ENCODE measurements at places on chromosomes 4 and X.

- DNase-seq = no peak
These were observed 116.6 kb downstream of the SHISA3 start for GRCh38 chr4:42513748-42514492.

DNA sequence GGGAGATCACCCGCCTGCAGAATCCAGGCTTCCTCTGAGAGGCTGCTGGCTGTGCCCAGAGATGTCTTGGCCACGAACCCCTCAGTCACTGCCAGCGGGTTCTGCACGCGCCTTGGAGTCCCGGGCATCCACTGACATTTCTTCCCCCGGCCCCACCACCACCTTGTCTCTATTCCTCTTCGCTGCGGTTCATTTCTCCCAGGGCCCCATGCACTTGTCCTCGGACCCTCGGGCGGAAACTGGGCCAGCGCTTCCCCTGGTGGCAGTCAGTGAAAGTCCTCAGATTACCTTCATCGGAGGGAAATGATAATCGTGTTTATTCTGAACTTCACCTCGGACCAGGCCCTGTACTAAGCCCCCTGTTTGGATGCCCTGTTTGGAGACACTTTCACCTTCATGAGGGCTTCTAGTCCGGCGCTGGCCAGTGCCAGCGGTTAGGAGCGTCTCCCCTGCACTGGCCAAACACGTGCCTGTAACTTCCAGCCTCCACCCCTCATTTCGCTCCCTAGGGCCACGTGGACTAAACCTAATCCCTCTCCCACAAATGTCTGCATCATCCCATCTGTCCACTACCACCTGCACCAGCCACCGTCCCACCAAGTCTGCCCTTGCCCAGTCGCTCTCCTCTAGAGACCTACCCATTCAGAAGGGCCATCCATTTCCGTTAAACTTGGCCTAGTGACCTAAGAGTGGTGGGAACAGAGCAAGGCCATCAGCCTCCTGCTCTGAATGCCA, 82.0 kb downstream of the DCTD start:
- DNase-seq = no peak

GRCh38 chr4:159014859-159015258, 88.0 kb upstream of the RAPGEF2 start:
- DNase-seq = no peak

DNA sequence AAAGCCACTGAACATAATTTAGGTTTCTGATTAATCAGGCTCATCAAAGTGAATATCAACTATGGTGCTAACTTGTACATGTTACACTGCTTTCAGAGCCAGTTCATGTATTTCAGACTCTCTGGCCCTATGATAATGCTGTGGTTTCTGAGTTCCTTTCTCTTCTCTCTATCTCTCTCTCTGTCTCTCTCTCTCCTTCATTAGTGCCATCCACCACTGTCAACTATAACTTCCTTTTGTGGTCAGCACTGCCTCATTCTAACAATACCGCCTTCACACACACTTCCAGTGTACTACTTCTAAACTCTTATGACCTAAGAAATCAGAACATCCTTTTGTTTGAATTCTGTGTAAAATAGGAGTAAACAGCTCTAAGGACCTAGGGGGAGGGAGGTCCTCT, 907.1 kb downstream of the RPA4 start:
- no peak for DNase-seq

DNA sequence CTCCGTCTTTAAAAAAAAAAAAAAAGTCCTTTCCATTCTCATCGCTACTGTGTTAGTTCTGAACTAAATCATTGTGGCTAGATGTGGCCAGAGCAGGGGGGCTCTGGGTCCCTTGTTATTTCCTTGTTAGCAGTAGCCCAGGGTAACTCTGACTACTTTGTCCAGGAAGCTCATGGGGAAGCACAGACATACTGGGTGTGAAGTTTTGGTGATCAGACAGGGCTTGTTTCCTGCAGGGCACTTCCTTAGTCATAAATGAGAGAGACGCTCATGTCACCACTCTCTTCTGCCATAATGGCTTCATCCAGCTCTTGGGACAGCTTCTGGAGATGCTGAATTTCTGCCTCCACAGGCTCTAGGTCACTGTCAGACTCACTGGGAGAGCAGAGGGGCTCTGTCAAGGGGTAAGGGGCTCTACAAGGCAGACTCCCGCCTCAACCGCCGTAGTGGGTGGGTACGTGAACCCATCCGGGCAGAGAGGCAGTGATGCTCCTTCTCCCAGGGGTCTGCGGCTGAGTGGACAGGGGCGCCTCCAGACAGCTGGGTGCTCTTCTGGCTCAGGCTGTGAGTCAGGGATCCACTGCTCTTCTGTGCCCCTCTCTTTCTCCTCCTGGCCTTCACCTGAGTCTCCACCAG, 12.9 kb downstream of the STIM2 start:
- DNase-seq = no peak

- no peak for DNase-seq
These were observed 5.9 kb upstream of the GRPEL1 start for GRCh38 chr4:7073526-7074390.

- DNase-seq = no peak
These were observed 2.8 kb downstream of the SFRP2 start for GRCh38 chr4:153785910-153786721.

DNA sequence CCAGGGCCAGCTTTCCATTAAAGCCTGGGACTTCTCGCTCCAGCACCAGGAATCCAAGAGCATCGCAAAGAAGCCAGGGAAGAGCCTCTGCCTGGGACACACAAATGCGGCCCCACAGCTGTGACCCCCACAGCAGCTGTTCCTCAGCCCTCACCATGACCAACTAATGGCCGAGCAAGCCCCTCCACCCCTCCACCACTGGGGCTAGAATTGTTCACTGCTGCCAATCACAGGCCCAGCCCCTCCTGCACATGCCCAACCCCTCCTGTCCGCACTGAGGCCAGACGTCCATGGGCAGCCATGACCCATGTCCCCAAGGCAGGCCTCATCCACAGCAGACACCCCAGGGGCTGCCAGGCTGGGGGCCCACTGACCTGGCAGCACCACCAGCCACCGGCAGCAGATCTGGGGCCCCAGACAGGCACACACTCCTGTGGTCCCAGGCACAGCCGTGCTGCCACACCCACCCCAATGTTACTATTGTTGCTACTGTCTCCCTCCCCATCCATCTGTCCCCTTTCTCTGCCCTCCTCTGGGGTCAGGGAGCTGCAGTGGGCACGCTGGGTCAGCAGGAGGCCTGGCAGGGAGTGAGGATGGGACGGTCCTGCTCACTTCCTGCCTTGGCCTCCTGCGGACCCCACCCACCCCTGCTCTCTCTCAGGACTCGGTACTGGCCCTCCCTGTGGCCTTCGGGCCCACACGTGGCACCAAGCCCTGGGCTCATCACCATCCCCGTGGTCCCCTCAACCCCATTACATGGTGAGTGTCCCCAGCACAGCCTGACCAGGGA, 56.0 kb downstream of the ZFYVE28 start:
- DNase-seq = no peak

- DNase-seq = no peak
These were observed 82.3 kb downstream of the FREM3 start for GRCh38 chr4:143617994-143618679.

DNA sequence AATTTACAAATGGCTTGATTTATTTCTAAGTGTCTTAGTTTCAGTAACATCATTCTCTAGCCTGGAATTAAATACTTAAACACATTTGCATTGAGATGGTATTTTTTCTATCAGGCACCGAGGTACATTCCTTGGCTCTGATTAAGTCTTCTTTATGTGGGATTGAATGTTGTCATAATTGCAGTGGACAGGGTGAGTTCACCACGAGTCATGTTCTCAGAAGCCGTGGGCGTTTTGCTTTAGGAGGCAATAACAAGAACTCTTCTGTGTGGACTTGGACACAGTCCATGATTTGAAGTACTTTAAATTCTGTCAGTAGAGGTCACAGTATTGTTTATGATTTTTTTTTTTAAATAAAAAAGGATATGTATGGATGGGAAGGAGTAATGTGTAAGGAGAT, 57.1 kb upstream of the EFHC2 start:
- DNase-seq = no peak

DNA sequence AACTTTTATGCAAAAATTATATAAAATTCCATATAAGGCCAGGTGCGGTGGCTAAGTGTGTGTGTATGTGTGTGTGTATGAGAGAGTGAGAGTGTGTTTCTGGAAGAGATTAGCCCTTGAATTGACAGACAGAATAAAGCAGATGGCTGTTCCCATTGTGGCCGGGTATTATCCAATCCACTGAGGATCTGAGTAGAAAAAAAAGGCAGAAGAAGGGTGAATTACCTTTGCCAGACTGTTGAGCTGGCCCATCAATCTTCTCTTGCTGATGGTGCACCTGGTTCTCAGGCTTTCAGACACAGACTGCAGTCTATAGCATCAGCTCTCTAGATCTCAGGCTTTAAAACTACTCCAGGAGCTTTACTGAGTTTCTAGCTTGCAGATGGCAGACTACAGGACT, 92.2 kb upstream of the SLIT2 start:
- DNase-seq = no peak

GRCh38 chrX:108699368-108699767, 37.0 kb downstream of the IRS4 start:
- no peak for DNase-seq

- DNase-seq = no peak
These were observed 345.7 kb upstream of the NR3C2 start for GRCh38 chr4:148787831-148788477.

All from stimulated activated CD4-positive, alpha-beta T cell treated with anti-CD3 and anti-CD28 coated beads, Interleukin-1b, Interleukin-23, amount 100 ng/mL, for 1 hour (primary cell).